ENCODE measurements at places on chromosomes 13 and 19.

GRCh38 chr19:54937926-54938325 is 9.4 kb downstream of the NLRP7 start:
- DNase-seq, result no peak

- no peak for DNase-seq
Measured at GRCh38 chr19:40811478-40812341, 12.7 kb downstream of the EGLN2 start.

- DNase-seq, result no peak
Measured at GRCh38 chr13:25247360-25247759, 39.9 kb downstream of the MTMR6 start.

GRCh38 chr13:79654520-79654919 is 173.6 kb downstream of the NDFIP2 start:
- no peak for DNase-seq

GRCh38 chr19:35273686-35274259 is 5.0 kb downstream of the USF2 start:
- DNase-seq, result no peak

GRCh38 chr19:2291185-2291751 is 9.3 kb upstream of the PEAK3 start:
- no peak for DNase-seq

DNA sequence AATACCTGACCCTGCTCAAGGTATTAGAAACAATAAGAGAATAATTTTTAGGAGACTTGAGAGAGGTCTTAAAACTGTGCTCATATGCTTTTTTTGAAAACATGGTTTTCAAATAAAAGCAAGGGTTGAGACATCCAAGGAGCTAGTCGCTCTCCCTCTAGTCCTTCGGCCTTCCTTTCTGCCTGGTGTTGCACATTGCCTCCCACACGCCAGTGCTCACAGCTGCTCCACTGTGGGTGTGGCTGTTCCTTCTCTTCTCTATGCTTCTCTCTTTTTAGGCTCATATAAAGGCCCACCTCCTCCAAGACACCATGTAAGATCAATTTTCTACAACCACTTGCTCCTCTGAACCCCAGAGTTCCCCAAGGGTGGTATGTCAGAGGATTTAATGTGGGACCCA is 352.6 kb downstream of the ENOX1 start:
- no peak for DNase-seq

- DNase-seq, result no peak
Measured at GRCh38 chr13:108283110-108283509, 13.6 kb downstream of the TNFSF13B start.

DNA sequence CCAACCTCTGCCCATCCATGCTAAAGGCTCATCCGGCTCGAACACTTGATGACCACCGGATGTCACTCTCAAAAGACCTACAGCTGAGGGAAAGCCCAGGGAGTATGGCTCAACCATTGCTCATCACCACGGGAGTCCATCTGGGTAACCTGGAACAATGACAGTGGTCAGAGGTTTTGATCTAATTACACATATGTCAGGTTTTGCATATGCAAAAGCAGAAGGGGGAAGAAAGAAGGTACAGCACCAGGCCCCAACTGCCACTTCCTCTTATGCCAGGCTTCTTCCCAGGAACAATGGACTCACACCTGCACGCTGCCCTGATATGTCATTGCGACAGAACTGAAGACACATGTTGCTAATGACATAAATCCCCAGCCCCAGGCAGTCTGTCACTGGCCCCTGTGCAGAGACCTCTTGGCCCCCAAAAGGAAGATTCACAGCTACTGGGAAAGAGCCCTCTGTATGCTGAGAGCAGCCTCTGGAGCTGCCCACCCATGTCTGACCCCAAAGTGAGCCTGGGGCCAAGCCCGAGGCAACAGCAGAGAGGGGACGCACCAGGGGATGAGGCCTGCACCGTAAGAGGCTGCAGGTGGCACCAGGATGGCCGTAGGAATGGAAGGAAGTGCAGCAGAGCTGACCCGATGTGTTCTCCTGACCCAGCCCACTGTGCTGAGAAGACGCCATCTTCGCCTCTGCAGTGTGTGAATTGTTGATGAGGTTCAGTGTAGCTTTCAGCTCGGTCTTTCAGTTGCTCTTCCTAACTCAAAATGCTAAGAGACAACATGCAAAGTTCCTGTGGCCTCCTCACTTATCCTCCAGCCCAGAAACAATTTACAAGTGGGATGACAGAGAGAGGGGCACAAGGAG is 26.3 kb downstream of the EPS15L1 start:
- no peak for DNase-seq

DNA sequence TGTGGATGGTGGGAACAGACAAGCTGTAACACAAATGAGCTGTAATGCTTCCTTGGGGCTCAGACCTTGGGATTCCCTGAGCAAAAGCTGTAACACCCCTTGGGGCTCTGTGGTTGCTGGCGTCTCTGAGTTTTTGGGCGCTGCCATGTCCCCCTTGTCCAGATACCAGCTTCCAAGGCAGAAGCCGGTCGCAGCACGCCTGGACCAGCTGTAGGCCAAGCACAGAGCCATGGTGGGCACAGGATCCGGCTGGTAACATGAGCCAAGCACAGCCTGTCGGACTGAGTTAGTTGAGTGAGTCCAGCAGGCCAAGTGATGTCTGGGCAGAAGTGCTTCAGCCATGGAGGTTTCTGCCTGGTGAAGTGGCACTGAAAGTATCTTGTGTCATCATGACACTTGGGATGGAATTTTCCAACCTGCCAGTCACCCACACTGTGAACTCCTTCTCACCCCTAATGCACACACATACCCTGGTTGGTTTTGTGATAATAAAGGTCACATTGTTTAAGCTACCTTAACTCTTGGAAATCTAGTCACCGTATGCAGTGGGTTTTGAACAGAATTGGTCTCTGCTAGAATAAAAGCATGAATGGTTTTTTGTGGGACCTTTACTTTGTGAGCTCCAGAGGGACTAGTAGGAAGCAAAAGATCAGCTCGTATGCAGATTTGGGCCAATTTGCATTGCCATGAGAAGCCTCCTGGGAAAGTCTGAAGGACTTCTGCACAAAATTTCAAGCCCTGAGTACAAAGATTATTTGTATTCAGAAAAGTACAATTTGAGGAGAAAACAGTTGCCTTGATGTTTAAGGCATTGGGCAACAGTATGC is 7.0 kb upstream of the ZNF17 start:
- DNase-seq, result no peak

GRCh38 chr19:46924874-46925547 is 64.2 kb downstream of the ARHGAP35 start:
- peak; percentile 41 for DNase-seq

GRCh38 chr13:36950920-36951319 is 30.9 kb upstream of the SMAD9 start:
- DNase-seq, result no peak

DNA sequence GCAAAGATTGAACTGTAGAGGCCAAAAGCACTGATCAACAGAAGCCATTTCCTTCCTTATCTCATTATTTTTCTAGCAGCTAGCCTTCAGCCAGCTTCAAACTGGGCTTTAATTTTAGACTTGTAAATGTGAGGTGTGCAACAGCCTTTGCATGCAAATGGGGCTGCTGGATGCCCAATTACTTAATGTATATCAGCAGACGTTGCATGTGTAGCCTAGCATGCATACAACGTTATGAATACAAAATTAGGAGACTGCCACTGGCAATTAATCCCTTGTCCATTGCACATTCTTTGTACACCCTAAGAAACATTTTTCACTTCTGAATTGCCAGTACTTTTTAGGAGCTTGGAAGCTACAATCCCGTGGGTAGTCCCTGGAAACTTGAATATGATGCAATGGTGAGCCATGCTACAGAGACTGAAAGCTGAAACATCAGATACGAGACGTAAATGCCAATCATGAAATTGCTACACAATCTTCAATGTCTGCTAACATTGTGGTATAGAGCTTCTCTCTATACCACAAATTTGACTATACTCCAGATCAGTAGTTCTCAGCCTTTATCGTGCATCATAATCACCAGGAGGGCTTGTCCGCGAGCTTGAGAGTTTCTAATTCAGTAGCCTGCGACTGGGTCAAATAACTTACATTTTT is 20.2 kb downstream of the EPSTI1 start:
- no peak for DNase-seq

DNA sequence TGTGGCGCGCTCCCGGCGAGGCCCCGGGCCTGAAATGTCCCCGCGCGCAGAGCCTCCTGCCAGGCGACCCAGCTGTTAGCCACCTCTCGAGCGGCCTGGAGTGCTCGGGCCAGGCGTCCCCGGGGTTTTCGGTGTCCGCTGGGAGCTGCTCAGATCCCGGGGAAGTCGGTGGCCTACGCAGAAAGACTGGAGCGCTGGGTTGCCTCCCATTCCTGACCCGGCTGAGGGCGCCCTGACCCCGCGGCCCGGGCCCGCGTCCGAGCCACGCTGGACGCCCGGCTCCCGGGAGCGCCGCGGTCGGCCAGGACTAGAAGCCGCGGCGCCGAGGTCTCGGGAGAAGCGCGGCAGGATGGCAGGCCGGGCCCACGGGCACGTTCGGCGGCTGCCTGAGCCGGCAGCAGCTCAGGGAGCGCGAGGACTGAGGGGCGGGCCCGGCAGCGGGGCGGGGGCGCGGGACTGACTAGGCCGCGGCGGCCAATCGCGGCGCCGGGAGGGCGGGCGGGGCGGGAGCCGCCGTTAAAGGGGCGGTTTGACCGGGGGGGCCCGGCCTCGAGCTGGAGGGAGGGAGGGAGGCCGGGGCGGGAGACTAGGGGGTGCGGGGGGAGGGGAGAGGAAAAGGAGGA is 1.3 kb upstream of the ZIC2 start:
- DNase-seq, result peak; percentile 10

DNA sequence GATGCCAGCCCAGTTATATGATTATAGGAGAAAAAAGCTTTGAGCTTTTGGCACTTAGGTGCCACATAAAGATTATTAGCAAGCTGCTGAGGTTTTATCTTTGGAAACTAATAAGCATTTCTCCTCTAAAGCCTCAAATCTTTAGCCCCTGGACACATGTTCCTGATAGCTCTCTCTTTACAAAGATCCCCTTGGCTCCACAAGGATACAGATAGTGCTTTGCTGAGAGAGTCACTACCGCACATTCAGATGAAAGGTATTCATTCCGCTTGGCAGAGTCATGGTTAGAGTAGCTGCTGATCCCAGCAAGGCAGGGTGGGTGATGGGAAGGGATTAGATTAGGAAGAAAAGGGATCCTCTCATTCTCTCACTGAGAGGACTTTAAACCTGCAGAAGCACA is 28.2 kb upstream of the PSG7 start:
- DNase-seq, result no peak

- DNase-seq, result no peak
Measured at GRCh38 chr19:10692673-10693264, 8.5 kb upstream of the QTRT1 start.

DNA sequence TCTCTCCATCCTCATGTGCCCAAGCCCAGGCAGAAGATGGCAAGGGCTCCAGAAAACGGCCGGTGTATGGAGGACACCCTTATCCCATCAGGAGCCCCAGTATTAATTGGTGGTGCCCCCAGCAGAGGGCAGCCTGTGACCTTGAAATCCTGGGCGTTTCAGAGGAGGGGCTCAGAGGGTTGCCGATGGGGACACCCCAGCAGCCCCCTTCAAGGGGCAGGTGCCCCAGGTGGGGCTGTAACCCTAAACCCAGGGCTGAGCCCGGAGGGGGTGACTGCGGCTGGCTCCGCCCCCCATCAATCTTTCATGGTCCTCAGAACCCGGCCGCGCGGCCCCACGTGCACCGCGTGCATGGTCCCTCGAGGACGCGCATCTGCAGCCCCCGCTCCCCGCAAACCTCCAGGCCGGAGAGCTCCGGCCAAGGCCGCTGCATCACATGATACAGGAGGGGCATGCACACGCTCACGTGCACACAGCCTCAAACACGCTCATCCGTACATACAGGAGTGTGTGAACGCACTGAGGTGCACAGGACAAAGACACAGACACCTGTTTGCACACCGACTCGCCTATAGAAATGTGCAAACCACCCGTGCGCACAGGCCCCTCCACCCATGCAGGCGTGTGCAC is 949 bp downstream of the RAB3A start:
- no peak for DNase-seq

All from pulmonary artery endothelial cell (primary cell).